ENCODE measurements at places on chromosomes 16 and 17.

DNA sequence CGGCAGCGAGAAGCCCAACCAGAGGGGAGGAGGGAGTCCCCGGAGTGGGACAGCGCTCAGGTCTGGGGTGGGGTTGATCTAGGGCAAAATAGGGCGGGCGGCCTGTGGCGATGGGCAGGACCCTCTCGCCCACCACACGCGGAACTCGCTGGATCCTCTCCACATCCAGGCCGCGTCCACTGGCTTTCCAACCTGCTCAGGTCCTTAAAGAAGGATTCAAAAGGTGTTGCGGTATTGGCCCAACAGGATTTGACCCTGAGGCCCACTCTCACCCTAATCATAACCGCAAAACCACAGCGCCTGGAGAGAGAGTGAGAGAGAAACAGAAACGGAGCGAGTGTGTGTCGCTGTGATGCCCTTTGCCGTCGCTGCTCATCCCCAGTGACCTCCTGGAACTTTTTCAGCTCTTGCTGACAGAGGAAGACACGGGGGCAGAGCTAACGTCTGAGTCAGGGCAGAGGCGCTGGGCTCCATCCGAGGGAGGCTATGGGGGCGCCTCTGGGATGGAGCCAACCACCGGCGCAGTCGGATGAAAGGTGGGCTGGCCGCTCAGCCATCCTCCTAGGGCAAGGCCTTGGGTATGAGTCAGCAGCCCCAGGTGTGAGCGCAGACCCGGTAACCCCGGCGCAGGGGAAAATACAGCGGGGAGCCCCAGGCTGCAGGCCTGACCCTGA, 16.7 kb upstream of the OR1F1 start:
- DNase-seq = no peak

DNA sequence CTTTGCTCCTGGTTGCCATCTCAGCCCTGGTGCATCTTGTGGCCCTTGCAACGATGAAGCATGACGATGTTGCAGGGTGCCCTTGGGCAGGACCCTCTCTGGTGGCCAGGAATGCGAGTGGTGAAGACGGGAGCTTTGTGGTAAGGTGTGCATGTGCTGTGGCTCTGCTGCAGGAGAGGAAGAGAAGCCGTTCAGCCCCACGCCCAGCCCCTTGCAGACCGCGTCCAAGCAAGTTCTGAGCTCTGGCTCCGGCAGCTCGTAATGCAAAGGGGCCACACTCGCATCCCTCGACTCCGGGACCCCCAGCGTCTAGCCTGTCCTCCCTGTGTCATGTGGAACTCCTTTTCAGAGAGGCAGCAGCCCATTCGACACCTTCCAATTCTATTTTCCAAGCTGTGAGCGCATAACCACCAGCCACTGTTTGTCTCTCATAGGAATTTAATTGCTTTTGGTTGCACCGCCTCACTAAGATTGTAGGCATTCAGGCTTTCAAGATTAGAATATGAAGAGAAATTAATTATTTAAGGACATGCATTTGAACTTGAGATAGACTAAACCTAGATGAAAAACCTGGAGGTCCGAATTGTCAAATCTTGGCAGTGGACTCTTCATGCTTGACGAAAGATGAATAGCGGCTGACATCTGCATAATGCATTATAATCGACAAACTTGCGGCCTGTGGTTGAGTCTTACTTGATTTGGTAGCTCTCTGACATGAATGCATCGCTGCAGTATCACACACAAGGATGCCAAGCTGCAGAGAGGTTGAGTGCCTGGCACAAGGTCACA, 21.1 kb upstream of the KCNG4 start:
- no peak for DNase-seq

- peak; percentile 75 for DNase-seq
Observed at GRCh38 chr17:31425282-31426040, 34.0 kb downstream of the RAB11FIP4 start.

- no peak for DNase-seq
Observed at GRCh38 chr17:39365242-39365641, 36.2 kb downstream of the FBXL20 start.

- no peak for DNase-seq
Observed at GRCh38 chr17:52237151-52237550, 78.6 kb upstream of the CA10 start.

DNA sequence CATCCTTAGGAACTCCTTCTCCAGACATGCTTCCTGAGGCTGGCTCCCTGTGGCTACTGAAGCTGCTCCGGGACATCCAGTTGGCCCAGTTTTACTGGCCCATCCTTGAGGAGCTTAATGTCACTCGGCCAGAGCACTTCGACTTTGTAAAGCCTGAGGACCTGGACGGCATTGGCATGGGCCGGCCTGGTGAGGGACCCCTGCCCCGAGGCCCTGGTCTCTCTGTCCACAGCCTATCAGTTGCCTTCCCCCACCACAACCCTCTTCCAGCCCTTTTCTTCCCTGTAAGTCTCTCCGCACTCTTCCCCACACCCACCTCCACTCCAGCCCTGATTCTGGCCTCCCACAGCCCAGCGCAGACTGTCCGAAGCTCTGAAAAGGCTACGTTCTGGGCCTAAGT, 2.0 kb downstream of the TNK1 start:
- DNase-seq = no peak

DNA sequence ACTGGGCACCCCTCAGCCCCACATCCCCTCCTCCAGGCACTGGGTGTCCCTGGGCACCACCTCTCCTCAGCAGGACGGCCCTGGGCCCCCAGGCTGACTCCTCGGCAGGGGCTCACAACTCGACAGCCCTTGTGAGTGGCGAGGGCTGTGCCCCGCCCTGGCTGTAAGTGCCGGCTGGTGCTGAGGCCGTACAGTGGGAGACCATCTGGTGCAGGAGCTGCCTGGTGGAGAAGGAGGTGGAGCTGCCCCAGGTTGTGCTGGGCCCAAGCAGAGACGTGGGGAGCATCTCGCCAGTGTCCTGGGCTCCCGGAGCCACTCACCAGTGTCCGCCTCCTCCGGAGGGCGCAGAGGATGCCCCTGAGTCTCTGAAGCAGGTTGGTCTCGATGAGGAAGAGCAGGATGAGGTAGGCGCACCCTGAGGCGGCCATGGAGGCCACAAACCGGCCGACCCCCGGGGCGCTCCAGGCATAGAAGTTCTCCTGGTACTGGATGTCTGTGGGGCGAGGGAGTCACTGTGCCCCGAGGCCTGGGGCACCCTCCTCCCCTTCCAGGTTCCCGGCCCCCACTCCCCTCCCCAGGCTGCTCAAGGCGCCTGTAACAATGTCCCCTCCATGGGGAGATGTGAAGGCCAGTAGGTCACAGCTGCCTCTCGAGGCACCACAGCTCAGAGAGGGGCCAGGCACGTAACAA, 15.1 kb upstream of the RNPS1 start:
- DNase-seq = no peak

GRCh38 chr17:76467366-76467765, at the start of gene AANAT:
Gene AANAT (plus strand): TSS chr17:76467603. CDS start chr17:76468747, 1,144 bp downstream.
- no peak for DNase-seq

DNA sequence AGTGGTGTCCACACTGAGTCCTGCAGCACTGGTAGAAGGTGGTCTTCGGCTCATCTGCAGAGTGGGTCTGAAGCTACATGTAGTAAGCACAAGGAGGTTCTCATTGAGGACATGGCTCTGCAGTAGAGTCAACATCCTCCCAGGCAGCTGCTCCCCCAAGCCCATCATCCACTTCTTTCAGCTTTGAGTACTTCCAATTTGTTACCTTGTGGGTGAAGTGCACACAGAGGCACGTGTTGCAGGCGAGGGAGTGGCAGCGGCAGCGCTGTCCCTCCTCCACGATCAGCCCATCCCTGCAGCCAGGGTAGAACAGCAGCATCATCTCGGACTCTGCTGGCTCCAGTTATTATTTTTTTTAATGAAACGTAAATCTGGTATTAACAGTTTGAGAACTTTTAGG, 1.8 kb upstream of the SSTR2 start:
- no peak for DNase-seq

- DNase-seq = no peak
Observed at GRCh38 chr17:67372751-67373150, 4.3 kb upstream of the PITPNC1 start.

DNA sequence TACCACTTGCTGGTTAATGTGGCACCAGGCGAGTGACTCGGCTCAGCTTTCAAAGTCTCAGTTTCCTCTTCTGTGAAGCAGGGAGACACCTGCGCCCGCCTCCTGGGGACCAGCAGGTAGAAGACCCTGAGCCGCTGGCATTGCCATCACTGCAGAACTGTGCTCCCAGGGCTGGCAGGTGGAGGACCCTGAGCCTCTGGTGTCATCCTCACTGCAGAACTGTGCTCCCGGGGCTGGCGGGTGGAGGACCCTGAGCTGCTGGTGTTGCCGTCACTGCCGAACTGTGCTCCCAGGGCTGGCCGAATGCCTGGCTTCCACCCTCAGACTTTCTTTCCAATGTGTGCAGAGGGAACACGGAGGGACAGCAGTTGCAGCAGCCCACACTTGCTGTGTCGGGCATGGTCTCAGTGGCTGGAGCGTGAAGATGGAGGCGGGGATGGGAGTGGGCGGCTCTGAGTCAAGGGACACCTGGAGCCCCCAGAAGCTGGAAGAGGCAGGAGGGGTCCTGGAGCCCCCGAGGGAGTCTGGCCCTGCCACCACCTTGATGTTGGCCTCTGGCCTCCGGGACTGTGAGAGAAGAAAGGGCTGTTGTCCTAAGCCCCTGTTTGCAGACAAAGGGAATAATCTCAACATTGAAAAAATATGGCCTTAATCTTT, 75.8 kb upstream of the METTL9 start:
- DNase-seq = no peak

- DNase-seq = no peak
Observed at GRCh38 chr16:84789431-84789830, 30.4 kb upstream of the CRISPLD2 start.

GRCh38 chr17:67578142-67578457, 139.6 kb upstream of the NOL11 start:
- DNase-seq = no peak

- DNase-seq = no peak
Observed at GRCh38 chr16:70453117-70453891, 1.1 kb upstream of the FCSK start.

DNA sequence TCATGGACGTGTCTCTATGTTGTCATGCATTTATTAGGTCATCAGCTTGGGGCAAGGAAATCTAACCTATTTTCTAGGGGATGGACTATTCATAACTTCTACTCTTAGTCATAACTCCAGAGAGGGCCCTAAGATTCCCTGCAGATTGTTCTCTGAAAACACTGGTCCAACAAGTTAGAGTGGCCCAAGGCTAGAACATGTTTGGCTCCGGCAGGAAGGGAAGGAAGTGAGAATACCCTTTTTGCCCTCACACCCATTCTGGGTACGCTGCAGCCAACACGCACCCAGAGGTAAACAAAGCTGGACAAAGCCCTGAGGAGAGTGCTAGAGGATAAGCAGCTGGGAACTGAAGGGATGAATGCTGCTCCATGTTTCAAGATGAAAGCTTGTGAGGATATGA, 9.9 kb downstream of the C16orf86 start:
- DNase-seq = no peak

DNA sequence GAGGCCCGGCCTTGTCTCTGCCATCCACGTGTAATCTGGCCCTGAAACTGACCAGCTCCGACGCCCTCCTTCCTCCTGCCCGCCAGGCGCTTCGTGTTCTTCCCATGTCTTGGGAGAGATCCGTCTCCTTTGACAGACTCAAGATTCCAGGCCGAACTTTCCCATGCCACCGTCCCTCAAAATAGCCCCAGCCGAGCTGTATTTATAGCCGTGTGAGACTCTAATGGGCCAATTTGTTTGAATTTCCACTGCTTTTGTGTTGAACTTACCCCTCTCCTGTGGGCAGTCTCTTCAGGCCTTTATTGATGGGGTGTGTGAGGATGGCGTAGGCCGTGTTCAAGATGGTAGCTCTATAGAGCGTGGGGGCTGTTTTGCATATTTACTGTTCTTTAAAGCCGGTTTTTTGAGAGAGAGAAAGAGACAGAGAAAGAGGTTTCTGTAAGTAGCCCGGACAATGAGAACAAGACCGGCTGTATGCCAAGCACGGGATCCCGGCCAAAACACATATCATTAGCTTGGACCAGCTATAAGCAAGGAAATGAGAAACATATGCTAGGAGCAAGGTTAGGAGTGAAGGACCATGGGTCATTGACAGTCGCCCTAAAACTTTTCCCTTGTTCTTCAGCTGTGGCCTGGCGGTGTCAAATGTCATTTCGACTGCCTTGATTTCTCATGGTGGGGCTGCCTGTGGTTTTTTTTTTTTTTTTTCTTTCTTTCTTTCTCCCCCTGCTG, 124.5 kb upstream of the ZFHX3 start:
- DNase-seq = no peak

- no peak for DNase-seq
Observed at GRCh38 chr16:22352723-22353122, 21.7 kb downstream of the CDR2 start.

DNA sequence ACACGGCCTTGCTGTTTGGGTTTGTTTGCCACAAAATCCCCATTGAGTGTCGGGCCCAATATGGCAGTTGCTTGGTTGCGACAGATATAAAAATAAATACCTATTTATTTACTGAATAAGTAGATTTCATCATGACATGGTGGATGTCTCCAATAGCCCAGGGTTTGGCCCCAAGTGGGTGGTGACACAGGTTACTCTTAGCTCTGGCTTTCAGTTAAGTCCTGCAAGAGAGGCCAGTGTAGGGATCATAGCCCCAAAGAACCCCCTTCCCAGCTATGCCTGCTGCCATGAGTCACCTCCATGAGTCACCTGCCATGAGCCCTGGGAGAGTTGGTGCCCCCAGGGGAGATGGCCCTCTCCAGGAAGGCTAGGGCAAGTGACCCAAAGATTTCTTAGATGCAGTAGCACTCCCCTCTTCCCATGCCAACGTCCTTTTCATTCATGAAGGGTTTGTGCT, 78.7 kb upstream of the LGALS9 start:
- DNase-seq = no peak

GRCh38 chr17:14310605-14311004, 9.7 kb downstream of the HS3ST3B1 start:
- DNase-seq = no peak

- no peak for DNase-seq
Observed at GRCh38 chr16:57619133-57619605, 9.3 kb upstream of the ADGRG1 start.

GRCh38 chr17:75853433-75853832, 1.7 kb downstream of the WBP2 start:
- no peak for DNase-seq

DNA sequence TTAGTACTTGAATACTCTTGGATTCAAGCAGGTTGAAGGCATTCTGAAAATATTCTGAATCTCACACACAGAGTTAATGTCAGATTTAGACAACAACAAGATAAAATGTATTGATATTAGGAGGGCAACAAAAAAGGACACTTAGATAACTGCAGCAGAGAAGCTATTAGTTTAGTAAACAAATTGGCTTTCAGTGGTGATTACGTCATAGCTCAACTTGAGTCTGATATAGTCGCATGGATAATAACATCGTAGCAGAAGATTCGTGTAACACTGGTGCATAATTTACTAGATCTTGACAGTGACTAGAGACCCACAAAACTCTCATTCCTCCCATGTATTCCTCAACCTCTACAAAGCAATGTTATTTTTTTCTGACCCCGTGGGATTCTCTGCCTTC, 268.3 kb downstream of the KCNJ2 start:
- no peak for DNase-seq

GRCh38 chr16:66695471-66695934, 1.0 kb downstream of the CMTM4 start:
- DNase-seq = no peak

- DNase-seq = no peak
Observed at GRCh38 chr17:17504341-17505140, 8.3 kb upstream of the RASD1 start.

GRCh38 chr17:75876938-75877751, 1.2 kb downstream of the TRIM47 start:
- DNase-seq = peak; percentile 73

GRCh38 chr16:30656388-30656787, 1.8 kb upstream of the FBRS start:
- DNase-seq = no peak
